ENCODE measurements at places on chromosomes 1 and 21.
A peak's percentile ranks its signal among the peaks of the same experiment; 100 is the strongest.

GRCh38 chr1:28800324-28800723 lies 11.6 kb upstream of the OPRD1 start:
- no peak for DNase-seq

GRCh38 chr21:27557356-27557755 lies 590.5 kb upstream of the ADAMTS5 start:
- no peak for DNase-seq

- no peak for DNase-seq
Measured at GRCh38 chr1:81654147-81654546, 146.6 kb upstream of the ADGRL2 start.

DNA sequence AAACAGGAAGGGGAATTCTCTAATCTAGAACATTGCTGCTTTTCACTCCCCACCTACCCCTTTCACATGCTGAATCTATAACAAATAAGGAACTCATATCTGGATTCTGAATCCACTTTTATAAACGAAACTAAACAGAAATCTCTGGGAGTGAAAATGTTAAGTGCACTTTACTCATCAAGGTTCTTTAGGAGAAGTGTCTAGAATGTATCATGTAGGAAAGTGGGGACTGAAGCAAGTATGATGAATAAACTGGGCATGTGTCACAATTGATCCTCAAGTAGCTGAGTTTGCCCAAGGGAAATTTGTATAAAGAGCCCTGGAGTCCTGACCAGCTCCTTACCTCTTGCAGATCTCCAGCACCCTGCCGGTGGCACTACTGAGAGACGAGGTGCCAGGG lies 19.8 kb downstream of the AVPR1B start:
- DNase-seq: no peak

DNA sequence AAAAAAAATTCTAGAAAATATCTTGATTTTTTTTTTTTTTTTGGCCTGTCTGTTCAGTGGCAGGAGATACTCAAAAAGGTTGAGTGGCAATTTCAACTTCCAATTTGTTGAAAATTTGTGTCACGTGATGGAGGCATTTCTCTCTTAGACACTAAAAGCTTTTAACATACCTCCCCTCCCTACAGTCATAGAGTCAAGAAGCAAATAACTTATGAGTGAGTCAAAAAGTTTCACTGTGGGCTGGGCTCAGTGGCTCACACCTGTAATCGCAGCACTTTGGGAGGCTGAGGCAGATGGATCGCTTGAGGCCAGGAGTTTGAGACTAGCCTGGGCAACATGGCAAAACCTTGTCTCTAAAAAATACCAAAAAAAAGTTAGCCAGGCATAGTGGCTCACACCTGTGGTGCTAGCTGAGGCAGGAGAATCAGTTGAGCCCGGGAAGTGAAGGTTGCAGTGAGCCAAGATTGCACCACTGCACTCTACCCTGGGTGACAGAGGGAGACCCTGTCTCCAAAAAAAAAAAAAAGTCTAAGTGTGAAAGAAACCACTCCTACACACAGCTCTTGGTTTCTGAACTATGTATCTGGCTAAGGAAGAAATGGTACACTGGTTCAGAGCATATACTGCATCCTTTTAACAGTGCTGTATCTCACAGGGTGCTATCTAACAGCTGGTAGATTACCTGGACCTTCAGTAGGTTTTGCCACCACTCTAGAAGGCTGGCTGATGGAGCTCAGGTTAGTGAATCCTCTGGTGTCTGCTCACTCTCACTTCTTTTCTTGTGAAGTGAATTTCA lies 11.6 kb upstream of the BSDC1 start:
- DNase-seq: no peak

GRCh38 chr1:100866041-100866900 lies 28.4 kb downstream of the EXTL2 start:
- no peak for DNase-seq

DNA sequence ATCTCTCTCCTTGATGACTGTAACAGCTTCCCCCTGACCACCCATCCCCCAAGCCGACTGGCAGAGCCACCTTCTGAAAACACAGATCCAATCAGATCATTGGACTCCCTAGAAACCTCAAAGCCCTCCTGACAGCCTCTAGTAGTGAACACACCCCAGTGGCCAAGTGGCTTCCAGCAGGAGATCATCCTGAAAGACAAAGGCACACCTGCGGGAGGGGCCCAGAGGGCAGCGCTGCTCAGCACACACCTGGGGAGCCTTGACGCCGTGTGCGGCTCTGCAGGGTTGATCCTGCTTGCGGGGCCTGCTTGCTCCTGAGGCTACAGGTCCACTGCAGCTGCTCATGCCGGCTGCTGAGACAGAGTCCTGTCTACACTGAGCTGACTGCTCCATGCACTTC lies 41.5 kb downstream of the SLC66A1 start:
- peak; percentile 69 for DNase-seq

DNA sequence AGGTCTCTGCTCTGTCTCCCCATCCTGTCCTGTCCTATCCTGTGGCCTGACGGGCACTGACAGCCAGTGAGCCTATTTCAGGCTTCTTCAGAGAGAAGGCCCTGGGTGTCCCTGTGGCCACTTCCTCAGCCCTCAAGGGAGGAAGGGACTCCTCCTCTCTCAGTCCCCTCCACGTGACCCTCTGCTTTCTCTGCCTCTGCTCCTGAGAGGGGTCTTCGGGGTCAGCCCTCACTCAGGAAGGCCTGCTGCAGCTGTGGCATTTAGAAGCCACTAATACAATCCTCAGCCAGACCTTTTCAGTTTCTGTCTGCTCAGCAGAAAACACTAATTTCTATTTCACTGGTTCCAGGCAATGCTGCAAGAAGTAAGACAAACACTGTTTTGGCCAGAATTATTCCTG lies 43.6 kb upstream of the ETV3 start:
- DNase-seq: no peak

DNA sequence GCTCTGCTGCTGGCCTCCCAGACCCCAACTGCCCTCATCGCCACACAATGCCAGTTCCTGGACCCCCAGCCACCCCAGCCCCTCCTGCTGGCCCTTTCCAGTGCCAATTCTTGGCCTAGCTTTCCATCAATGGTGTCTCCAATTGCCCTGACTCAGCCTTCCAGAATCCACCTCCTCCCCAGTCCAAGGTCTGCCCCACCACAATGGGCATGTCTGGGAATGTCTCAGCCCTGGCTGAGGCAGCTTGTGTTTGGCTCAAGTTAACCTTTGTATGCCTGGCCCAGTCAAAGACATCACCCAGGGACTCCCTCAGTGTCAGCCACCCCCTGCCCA lies 16.4 kb downstream of the ALDH4A1 start:
- no peak for DNase-seq

DNA sequence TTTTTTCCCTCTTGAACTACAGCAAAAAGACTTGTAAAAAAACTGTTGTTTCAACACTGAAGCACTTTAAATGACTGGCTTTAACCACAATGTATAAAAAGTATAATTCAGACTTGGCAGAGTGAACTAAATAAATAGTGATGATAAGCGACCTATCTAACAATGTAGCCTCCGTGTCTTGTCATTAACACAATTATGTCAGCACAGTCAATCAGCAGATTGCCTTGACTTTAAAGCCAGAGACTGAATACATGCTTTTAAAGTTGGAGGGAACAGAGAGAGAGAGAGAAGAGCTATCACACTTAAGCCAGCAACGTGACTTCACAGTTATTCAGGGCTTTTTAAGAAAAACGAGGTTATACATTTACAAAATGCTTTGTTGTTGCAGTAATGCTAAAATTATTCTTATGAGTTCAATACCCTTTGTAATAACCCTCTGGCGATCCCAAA lies 378.1 kb downstream of the LMO4 start:
- no peak for DNase-seq

- no peak for DNase-seq
Measured at GRCh38 chr1:207088161-207088560, 499 bp upstream of the C4BPB start.

DNA sequence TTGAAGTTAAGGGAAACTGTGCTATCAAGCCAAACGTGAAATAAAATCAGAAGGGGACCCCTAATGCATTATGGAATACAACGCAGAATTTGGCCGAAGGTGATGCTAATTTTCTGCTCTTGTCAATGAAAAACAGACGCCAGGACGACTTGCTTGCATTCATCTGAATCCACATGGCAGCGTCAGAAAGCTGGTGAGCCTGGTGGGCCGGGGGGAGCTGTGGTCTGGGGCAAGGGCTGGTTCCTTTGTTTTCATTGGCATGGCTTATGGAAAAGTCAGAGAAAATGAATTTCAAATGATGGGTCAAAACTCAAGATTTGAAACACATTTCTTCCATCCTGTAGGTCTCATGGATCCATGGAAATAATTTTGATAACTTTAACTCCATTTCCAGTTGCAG lies 86.4 kb upstream of the RUNX1 start:
- DNase-seq: no peak

- DNase-seq: no peak
Measured at GRCh38 chr1:197415221-197415620, 147.2 kb downstream of the CRB1 start.

GRCh38 chr1:18635070-18635577 lies 4.5 kb downstream of the PAX7 start:
- DNase-seq: no peak

- no peak for DNase-seq
Measured at GRCh38 chr1:6783221-6783620, 2.0 kb upstream of the CAMTA1 start.

- no peak for DNase-seq
Measured at GRCh38 chr1:230745071-230745470, 2.1 kb upstream of the CAPN9 start.

- DNase-seq: no peak
Measured at GRCh38 chr1:3959361-3959760, 59.3 kb upstream of the C1orf174 start.

DNA sequence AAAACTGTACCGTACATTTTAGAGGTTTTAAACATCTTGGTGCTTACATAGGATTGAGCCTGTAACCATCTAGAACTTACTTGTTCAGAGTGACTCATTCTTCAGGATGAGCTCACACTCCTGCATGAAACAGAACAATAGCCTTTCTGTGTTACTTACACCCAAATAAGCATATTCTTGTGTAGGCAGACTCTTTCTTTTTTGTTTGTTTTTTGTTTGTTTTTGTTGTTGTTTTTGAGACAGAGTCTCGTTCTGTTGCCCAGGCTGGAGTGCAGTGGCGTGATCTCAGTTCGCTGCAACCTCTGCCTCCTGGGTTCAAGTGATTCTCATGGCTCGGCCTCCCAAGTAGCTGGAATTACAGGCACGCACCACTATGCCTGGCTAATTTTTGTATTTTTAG lies 3.8 kb upstream of the CA6 start:
- DNase-seq: no peak

DNA sequence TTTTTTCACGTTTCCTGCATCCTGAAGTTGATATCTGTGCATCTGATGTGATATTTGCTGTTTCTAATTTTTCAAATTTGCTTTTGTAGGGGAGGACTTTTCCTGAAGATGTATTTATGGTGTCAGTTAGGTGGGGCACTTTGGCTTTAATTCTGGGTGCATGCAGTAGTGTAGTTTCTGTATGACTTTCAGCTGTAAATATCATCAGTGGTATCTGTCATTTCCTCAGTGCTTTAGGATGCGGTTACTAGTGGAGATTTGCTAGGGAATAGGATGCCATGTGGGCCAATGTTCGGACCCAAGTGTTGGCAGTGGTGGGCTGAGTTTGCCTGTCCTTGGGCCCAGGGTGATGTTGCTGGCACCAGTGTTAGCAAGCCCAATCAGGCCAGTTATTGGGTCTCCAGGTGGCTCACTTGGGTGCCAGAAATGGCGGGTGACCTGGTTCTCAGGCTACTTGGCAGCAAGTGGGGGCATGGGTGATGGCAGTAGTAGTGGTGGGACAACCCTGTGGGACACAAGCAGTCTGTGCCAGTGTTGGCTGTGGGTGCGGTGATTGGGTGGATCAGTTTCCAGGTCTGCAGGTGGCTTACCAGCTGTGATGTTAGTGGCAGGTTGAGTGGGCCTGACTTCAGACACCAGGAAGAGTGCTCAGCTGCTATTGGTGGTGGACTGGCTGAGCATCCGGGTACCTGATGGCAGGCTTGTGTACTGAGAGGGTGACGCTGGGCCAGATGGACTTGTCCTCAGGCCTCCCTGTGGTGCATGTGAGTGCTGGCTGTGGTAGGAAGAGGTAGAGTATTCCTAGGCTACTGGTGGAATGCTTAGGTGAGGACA lies 24.4 kb downstream of the CD55 start:
- DNase-seq: no peak

DNA sequence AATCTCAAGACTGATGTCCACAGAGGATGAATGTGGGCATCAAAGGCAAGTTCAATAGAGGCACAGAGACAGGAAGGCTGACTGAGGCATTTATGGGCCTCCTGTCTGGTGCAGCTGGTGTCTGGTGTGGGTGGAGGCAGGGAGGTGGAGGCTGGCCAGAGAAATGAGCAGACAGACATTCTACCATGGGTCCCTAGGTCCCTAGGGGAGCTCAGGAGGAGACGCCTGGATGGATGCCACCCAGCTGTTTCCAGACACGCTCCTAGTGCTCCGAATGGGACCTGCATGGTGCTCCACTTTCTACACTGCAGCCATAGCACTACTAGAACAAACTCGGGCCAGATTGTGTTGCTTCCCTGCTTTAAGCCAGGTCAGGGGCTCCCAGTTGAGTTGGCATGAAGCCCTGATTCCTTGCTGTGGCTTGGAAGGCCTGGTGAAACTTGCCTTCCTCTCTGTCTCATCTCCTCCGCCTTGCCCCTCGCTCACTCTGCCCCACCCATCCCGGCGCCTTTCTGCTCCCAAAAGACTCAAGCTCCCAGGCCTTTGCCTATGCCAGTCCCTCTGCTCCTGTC lies 25.3 kb downstream of the PADI2 start:
- no peak for DNase-seq

DNA sequence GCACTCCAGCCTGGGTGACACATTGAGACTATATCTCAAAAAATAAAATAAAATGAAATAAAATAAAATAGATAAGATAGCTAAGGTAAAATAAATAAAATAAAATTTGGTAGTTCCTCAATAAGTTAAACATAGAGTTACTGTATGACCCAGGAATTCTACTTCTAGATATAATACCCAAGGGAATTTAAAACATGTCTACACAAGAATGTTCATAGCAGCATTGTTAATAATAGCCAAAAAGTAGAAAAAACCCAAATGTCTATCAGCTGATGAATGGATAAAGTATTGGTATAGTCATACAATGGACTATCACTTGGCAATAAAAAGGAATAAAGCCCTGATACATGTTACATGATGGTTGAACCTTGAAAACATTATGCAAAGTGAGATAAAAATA lies 47.8 kb downstream of the CEP350 start:
- DNase-seq: no peak
